A549 (cell line): ENCODE measurements at places on chromosomes 5 and 9.
A peak's percentile ranks its signal among the peaks of the same experiment; 100 is the strongest.

GRCh38 chr5:26893078-26893477, 145.3 kb downstream of the CDH9 start:
- no peak for DNase-seq

DNA sequence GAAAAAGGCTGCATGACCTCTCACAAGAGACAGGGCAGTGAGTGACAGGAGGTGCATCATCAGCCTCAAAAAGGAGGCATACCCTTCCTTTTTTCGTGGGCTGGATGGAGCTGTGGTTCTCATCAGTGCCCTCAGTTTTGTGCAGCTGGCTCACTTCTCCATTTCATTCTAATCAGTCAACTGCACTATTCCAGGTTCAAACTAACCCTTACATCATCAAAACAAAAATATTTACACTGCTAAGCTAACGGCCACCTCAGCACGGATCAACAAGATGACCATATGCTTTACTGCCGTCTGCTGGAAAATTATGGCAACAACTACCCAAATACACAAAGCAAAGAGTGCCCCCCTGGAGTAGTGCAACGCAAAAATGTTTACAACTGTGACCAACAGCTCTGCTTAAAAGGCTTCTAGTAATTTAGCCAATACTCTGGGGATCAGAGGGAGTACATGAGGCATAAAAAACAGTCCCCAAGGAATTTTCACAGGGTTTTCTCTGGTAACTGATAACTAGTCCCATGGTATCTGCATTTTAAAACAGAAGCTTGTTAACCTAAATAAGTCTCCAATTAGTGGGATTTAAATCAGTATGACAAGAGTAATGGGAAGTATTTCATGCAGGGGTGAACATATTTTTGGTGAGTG, 10.8 kb downstream of the KCNV2 start:
- DNase-seq, result no peak

DNA sequence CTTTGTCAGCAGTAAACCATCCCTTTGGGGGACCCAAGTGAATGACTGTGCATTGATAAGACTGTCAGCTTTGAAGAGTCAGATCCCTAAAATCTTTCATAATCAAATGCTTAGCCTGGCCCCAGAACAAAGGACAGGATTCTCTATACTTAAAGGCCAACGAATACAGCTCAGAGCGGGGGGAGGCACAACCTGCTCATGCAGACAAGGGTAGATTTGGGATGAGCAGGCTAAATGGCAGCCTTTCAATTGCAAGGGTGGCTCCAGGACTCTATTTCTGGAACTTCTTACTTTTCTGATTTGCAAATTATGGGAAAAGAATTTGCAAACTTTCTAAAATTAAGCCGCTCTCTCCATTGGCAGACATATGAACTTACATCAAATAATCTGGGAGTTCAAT, 66.4 kb downstream of the ELL2 start:
- DNase-seq, result no peak

GRCh38 chr5:74952406-74952805, 86.2 kb upstream of the FAM169A start:
- no peak for DNase-seq

- DNase-seq, result no peak
Observed at GRCh38 chr9:38096238-38096805, 27.3 kb upstream of the SHB start.

DNA sequence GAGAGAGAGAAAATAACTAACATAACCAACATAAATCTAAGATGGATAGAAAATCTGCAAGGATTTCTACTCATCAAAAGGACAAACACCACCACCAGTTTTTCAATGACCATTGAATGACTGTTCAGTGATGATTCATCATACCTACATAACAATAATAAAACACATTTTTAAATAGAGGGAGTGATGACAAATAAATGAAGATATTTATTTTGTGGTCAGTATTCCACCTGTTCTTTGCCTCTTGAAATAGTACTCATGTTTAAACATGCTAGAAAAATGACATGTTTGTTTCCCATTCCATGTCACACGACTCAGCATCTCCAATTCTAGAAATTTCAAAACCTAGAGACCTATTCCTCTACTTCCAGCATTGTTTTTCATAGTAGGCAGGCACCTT, 34.6 kb upstream of the ADAMTS16 start:
- no peak for DNase-seq

DNA sequence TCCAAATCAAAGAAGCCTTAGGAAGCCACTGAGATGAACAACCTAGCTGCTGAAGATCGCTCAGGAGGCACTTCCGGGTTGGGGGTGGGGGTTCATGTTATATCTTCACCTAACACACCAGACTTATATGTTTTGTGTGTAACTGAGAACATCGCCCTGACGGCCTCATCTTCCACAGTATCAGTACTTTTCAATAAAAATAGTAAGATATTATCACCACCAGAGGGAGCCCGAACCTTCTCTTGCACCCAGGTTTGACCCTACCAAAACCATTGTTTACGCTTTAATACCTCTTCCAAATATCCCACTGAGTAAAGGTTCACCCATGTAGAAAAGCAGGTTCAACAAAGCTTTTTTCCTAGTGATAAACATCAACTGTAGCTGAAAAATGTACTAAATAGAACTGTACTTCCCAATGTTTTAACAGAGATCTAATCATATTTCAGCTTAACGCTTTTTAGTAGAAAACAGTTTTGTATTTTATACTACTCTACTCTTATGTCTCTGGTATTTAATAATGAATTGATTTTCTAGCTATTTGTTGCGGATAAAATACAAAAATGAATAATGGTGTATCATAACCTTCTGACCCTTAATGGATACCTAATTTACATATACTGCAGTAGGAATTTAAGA, 244.0 kb downstream of the EPB41L4A start:
- peak; percentile 47 for DNase-seq

DNA sequence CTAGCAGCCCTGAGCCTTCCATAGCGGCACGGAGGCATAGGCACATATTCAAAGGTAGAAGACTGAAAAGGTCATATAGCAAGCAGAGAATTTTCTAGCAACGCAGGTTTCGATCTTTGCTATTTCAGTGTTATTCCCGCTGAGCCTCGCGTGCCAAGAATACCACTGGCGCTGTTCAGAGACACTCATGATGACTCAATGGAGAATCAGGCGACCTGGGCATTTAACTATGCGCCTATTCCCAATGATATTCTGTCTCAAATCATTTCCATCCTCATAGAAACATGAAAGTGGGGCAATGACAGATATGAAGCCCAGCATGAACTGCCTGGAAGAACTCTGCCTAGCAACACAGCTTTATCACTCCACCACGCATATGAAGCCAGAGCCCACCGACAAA, 59.9 kb downstream of the EFNA5 start:
- no peak for DNase-seq

DNA sequence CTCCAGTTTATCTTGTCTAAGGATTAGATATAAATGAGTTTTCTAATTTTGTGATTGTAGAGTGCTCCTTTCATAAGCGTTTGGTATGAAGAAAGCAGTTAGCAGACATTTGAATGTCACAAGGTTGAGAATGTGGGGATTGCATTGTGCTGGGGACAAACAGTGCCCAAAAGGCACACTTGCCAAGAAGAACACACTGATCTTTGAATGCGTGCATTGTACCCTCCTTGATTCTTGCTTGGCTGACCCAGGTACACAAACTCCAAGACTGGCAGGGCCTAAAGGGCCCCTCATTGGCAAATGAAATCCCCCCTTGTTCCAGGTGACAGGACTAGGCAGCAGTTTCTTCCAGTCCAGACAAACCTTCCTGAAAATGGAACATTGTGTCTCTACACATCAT, 96.9 kb upstream of the LIFR start:
- no peak for DNase-seq

DNA sequence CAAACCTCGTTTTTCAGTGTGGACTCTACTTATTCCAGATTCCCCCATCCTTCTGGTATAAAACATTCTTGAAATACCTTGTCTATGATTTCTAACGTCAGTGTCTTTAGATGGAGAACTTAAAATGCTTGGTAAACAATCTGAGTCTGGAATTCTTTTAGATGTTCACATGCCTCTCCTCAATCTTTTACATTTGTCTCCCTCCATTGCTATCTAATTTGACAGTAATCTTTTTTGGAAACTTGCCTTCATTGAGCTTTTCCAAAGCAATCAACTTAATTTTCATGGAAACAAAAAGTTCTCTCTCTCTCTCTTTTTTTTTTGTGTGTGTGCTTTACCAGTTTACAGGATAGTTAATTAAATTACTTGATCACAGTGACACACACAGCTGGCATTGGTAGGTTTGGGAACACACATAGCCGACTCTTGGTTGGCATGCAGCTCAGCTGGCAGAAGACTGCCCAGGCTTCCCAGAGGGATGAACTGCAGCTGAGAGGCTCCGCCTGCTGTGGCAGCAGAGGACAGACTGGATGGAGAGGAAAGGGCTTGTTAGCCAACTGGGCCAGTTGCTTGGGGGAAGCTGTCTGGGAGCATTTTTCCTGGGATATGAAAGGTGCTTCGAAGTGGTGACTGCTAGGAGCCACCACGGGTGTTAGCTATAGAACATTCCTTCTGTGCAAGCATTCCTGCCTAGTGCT, 271.3 kb downstream of the ZSWIM6 start:
- peak; percentile 74 for DNase-seq

- DNase-seq, result no peak
Observed at GRCh38 chr9:128632486-128632885, 24.2 kb downstream of the DYNC2I2 start.

- DNase-seq, result peak; percentile 60
Observed at GRCh38 chr5:82351754-82352145, 73.6 kb upstream of the RPS23 start.

- peak; percentile 89 for DNase-seq
Observed at GRCh38 chr9:95044731-95045508, 272.6 kb downstream of the FANCC start.

GRCh38 chr9:129290606-129291005, 112.5 kb upstream of the IER5L start:
- no peak for DNase-seq

DNA sequence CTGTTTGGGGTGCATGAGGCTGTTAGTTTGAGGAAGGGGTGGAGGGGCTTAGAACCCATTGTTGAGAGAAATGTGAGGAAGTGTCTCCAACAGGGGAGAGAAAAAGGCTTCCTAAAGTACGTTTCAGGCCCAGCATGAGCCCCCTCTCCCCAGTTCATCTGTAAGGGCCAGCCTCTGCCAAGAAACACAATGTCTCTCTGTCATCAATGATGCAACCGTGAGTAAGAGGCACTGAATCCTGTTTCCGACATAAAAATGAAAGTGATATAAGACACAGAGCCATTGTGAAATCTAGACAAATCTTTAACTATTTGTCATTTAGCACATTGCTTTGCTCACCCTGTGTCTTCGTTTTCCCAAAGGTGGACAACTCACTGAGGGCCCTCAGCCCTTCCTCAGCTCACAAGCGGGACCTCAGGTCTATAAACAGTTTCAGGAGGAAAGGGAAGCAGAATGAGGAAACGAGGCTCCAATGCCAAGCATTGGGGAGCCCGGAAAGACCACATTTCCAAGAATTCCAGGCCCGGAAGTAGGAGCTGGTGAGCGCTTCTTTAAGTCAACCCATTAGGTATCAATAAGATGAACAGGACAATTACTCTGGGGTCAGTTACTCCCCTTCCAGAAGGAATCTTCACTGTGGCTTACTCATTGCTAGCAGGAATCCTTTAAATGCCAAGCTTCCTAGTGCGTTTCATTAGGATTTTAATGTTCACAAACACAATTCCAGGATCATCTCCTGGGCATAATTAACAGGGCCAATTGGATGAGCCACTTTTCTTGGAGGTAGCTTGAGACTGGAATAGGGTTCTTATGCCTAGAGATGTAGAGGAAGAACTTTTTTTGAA, 59.0 kb upstream of the KLF4 start:
- DNase-seq, result peak; percentile 33

- DNase-seq, result no peak
Observed at GRCh38 chr9:126503333-126504085, 110.2 kb upstream of the LMX1B start.

DNA sequence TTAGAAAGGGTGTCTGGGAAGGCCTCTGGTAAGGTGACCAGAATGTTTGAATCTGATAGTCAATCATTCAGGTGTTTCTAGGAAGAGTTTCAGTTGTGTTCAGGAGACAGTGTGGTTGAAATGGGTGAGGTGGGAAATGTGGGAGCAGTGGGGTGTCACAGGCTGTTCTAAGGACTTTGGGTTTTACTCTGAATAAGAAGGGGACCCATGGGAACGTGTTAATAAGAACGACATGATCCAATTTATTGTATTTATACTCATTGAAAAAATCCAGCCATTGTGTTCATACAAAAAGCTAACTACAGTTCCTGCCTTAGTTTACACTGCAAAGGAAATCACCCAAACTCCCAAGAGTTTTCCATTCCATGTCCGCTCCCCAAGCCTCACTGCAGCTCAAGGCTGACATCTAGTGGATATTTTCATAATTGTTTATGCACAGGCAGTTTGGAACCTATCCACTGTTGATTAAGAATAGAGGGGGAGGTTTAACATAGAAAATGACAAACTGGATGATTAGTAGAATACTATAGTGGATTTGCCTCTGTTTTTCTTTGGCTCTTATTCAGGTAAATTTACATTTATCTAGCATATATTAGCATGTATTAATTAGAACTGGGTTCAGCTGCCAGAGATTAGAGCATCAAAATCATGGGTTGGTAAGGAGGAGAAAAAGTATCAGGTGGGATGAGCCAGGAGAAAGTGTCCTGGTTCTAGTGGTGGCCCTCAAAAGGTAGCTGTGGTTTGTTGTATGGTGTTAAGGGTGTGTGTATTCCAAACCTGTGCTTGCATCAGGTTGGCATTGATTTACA, 17.7 kb downstream of the CAVIN4 start:
- DNase-seq, result peak; percentile 42
